ENCODE measurements at places on chromosomes 11 and 22.

DNA sequence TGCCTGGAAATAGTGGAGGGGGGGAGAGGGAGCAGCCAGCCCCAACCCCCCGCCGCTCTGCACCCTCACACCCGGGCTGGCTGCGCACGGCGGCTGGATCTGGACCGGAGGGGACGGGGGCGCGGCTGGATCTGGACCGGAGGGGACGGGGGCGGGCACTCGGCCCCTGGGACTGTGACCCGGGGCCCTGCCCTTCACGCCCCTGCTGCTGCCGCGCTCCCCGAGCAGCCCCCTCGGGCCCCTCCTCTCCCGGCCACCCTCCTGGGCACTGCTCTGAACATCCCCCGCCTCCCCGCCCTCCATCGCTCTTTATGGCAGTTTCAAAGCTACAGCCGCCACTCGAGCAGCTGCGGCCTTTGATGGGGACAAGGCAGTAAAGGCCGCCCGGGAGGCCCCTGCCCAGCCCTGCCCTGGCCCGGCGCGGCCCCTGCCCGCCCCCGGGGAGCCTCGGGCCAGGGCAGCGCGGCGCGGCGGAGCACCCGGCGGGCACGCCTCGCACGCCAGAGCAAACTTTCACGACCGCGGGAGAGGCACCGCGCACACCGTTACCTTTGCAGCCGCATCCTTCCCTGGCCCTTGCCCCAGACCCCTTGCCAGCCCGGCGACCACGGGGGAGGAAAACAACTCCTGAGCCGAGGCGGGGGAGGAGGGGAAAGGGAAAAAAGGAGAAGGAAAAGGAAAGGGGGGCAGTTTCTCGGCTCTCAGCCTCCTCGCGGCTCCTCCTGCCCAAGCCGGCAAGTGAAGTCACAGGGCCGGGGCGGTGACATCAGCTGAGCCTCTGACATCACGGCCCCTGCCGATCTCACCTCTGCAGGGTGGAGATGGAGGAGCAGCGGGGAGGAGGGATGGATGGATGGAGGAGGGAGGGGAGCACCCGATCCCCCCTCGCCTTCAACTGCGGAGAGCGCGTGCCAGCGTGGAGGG is 13.1 kb upstream of the TCF20 start:
- DNase-seq = no peak

- no peak for DNase-seq
Measured at GRCh38 chr22:43239193-43239780, 52.4 kb upstream of the TTLL12 start.

DNA sequence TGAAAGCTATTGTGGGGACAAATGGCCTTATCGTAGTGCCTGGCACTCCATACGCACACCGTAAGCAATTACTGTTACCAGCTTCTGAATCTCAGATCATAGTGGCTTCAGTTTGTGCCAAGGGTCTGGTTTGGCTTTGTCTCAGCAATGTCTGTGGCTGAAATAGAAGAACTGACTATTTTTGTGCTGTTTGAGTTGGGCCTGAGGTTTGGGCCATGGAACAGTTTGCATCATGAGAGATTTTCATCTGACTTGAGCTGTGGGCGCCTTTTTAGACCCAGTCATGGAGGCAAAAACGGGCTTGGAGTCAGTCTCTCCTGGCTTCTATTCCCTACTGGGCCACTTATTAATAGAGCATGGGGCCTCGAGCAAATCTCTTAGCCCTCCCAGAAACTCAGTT is 121.1 kb upstream of the CRYBB3 start:
- no peak for DNase-seq

DNA sequence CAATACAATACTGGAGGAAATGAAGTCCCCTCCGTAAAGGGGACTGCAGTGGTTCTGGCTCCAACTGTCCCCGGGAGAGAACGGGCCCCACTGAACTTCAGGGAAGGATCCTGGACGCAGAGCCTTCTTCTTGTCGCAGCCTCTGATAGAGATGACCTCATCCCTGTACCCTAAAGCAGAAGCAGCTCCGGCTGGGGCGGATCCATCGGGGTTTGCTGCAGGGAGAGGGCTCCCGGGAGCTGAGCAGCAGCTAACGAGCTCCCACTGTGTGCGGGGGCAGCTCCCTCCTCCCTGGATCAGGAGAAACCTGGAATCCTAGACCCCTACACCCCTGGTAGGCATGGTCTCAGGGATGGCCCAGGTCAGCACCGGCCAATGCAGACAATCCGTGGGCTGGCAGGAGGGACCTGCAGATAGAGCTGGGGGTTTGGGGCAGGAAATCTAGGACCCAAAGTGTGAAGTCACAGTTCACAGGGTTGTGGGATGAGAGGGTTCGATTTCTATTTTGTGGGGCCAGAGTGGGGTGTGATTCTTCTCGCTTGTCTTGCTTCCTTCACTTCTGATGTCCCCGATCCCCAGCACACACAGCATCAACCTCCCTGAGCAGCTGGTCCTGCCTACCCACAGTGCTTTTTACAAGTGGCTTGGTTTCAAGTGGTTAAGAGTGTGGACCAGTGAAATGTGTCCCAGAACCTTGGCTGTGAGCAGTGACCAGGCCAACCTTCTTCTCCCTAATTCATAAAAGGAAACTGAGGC is 12.9 kb downstream of the KIAA0930 start:
- no peak for DNase-seq

DNA sequence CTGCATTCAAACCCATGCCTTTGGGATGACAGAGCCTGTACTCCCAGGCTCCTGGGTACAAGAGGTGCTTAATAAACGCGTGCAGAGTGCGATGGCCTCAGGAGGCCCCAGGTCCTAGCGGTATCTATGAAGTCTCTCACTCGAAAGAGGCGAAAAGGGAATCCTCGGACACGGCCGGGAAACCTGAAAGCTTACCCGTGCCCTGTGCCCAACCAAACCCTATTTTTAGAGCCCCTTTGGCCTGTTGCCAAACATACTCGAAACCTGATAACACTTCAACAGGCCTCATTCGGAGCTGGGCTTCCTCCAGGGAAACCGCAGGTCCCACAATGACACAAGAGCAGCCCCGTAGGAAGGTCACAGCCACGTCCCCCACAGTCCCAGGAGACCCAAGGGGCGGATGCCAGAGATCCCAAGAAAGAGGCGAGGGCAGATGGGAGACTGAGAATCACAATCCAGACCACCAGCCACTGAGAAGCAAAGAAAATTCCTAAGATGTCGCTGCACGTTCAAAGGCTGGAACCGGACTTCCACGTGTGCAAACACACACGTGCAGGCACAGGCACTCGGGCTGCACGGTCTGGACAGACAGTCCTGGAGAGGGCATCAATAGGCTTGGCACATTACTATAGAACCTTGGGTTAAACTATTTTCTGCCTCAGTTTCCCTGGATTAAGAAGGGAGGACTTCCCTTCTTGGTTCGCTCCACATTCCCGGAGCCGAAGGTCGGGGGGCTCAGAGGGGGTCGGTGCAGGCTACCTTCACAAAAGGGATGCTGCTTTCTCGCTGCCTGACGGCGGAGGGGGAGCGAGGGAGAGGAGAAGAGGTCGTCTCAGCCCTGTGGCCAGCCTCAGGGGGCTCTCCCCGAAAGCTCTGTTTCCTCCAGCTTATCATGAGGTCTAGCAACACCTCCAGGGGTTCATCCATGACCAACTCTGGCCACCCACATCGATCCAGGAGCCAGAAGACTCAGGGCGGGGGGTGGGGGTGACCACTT is 8.2 kb downstream of the PDGFB start:
- DNase-seq = peak; percentile 90

GRCh38 chr11:114059278-114059983 is at the start of gene ZBTB16:
Gene ZBTB16 (plus strand): TSS chr11:114059711. CDS start chr11:114063301, 3,590 bp downstream.
- DNase-seq = peak; percentile 86

DNA sequence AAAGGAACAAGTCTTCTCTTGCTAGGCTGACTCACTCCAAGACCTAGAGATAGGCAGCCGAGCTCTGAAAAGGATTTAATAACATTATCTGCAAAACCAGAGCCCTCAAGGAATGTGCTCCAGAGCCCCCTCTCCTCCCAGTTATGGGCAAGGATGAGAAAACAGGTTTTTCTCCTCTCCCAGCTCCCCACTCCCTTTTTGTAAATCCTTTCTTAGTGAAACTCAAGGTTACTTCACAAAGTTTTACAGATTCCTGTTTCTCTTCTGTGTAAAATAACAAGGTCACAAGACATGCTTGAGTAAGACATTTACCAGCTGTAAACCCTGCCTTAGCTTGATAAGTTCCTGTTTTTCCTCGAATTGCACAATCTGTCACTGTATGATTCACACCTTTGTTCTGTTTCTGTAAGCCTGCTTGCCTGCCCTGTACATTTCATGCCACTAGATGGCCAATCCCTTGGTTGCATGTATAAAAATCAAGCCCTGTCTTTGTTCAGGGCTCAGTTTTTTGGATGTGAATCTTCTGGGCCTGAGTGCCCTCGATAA is 489.4 kb downstream of the KCNA4 start:
- peak; percentile 27 for DNase-seq

DNA sequence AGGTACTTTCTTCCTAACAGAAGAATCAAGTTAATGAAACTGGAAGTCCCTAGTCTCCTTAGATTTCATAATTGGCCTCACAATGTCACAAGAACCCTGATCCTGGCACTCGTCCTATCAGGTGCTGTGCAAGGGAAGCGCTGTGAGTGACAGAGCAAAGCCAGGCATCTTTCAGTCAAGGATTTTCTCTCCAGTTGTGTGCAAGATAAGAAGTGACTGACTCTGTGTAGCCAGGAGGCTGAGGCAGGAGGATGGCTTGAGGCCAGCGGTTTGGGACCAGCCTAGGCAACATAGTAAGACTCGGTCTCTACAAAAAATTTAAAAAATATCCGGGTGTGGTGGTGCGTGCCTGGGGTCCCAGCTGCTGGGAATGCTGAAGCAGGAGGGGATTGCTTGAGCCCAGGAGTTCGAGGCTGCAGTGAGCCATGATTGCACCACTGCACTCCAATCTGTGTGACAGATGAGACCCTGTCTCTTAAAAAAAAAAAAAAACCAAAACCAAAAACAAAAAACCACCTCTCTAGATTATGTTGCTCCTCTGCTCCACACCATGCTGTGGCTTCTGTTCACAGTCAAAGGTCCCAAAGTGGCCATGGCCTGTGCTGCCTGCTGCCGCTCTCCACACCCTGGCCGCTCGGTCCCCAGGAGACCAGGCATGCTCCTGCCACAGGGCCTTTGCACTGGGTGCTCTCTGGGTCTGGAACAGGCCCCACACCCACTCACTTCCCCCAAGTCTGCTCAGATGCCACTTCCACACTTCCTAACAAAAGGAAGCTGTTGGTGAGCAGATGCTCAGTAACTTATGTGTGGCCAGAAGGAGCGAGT is 54.2 kb upstream of the CLDN5 start:
- DNase-seq = no peak

DNA sequence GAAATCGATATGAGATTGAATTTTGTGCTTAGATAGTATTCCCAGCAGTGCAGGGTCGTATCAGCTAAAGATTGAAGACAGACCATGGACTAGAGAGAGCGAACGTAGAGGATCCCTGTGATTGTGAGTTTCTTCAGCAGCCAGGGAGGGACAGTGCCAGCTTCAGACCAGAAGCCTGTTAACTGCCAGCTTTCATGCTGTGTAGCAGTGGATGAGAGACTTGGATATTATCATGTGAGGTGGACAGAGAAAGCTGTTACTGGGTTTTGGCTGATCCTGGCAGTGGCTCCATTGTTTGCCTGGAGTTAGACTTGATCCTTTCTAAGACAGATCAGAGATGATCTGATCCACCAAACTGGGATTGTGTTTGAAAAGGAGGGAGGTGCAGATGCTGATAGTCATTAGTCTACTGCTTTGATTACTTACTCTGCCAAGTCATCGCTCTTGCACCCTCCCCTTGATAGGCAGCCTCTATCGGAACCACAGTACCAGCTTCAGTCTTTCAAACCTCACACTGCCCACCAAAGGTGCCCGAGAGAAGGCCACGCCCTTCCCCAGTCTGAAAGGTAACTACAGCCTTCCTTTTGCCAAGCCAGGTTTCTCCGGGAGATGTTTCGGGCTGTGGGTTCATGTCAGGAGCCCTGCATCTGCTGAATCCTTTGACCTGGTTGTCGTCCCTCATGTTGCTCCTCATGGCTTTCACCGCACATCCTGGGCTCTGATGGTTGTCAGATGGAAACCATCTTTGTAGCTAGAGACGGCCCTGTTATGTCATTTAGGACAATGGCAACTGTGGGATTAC is 16.2 kb downstream of the MADD start:
- no peak for DNase-seq

- no peak for DNase-seq
Measured at GRCh38 chr11:80899381-80899780, 1458.6 kb upstream of the TENM4 start.

DNA sequence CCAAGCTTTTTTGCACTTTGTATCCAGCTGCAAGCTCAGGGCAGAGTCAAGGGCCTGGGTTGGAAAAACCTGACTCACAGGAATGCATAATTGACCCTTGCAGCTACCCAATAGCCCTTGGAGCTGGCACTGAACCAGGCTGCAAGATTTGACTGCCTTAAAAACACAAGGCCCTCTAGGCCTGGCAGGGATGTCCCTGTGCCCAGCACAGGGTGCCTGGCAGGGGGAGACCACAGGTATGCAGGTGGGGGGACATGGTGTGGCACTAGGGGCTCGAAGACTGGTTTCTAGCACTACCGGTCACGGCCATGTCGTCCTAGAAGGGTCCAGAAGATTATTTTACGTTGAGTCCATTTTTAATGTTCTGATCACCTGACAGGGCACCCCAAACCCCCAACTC is 30.2 kb downstream of the SBF1 start:
- DNase-seq = no peak

DNA sequence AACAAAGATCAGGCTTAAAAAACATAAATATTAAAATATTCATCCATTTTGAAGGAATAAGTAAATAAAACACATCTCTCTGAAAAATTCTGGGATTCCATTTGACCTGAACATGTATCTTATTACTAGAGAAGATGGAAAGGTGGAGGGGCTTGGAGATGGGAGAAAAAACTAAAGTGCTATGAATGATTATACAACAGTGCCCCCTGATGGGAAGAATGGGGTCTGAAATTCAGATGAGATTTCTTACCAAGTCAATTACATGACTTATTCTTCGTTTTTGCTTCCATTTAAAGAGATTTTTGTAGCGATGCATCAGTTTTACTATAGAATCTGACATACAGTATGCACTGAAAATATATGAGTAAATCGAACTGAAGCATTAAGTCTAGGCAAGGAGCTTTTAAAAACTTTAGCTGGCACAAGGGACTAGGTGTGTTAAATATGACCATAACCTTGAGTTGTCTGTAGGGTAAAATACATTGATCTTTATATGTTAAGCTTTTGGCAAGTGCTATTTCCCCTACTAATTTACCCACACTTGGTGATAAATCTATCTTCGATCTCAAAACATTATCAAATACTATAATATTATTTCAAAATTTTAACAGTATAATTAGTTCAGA is 718.8 kb downstream of the CNTN5 start:
- DNase-seq = peak; percentile 6

DNA sequence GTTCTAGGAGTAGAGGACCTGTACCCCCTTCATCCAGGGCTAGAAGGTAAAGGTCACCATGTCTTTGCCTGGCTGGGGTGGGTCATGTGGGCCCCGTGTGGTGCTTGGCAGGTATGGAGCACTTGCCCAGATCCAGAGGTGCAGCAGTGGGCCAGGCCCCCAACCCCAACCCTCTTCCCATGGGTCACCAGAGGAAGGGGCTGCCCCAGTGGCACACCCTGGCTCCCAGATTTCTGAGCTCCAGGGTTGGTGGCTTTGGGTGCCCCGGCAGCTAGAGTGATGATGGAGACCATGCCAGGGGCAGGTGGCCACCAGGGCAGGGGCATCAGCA is 2.4 kb upstream of the GP1BB start:
- DNase-seq = no peak
